ENCODE measurements at places on chromosomes 7 and 10. TPM values are rescaled to one million over a fixed set of nuclear protein-coding genes. Genes with fewer than 3 reads are reported as not detected.

DNA sequence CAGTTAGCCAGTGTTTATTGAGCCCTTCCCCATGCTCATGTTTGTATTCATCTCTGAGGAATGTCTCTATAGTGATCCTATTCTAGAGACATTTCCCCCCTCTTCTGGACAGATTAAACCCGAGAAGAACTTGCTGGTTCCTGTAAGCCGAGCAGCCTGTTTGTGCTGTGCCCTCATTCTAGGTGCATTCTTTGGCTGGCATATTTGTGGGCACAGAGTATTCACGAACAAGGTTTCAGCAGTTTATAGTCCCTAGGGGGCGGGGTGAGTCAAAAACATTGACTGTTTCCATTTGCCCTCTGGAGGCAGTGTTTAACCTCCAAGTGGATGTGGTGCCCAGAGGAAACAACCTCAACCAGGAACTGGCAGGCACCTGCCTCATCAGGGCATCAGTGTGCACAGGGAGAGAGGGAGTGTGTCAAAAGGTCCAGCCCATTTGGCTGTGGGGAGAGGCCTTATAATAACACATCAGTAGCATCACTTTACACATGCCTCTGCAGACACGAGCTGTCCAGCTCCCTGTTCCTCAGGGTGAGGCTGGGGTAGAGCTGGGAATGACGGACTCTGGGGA lies 273.3 kb upstream of the LRGUK start:
- peak; percentile 79 for ATAC-seq

GRCh38 chr10:62063795-62064472 lies 162.4 kb downstream of the ARID5B start:
- ATAC-seq: peak; percentile 68

GRCh38 chr7:113408999-113409398 lies 290.6 kb upstream of the SMIM30 start:
- no peak for ATAC-seq

- ATAC-seq: peak; percentile 95
These were observed 64.9 kb downstream of the ZNF92 start for GRCh38 chr7:65438598-65438997.

DNA sequence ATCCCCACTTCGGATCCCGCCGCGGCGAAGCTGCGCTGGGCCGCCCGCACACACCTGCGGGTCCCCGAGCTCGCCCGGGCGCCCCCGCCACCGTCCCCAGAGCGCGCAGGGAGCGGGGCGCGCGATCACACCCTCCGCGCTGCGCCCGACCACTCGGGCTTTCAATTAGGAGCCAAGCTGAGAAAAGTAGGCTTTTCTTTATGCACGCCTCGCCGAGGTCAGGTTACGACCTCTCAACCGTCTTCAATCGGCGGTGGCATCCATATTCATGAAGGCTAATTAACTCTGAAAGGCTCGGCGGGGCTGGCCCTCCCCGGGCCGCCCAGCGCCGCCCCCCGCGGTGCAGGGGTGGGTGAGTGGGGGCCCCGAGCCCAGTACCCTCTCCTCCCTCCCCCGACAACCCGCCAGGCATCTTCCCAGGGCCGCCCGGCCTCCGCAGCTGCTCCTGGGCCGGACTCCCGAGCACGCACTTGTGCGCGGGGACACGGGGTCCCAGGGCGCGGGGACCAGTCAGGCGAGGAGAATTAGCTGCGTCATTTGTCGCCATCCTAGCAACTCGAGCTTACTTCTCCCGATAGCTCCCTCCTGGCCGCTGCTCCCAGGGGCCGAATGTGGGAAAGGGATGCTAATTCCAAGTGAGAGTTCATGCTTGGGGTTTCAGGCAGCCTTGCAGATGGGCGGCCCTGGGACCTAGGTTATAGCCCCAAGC lies 155.5 kb upstream of the LYZL2 start:
- ATAC-seq: peak; percentile 45

CYP2E1 gene
- total RNA-seq: 10.6 TPM

AKR1C8 gene
- total RNA-seq: not detected

SYCE1 gene
- not detected for total RNA-seq

Data from esophagus mucosa (tissue), 1 donor.